ENCODE measurements at places on chromosomes 5 and 9.

GRCh38 chr5:39523821-39524220 is 99.0 kb upstream of the DAB2 start:
- DNase-seq = no peak

GRCh38 chr5:171152382-171152781 is 156.7 kb upstream of the TLX3 start:
- no peak for DNase-seq

DNA sequence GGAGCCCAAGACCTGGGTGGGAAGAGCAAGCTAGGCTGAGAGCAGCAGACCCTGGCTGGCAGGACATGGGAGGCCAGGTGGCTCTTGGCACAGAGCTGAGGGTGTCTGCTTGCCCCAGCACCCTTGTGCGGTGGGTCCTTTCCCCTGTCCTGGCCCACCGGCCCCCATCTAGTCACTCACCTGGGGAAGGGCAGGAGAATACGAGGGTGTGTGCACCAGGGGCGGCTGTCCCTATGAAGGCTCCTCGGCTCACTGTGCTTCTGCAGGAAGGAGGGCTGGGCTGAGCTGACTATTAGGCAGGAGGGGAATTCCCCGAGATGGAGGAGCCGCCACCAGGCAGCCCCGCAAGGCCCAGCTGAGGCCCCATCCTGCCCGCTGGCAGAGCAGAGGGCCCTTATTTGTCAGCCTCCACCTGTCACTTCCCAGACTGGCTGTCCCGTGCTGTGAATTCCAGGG is 6.1 kb upstream of the TNIP1 start:
- no peak for DNase-seq

- DNase-seq = no peak
Observed at GRCh38 chr9:18893046-18893445, 140.0 kb downstream of the SAXO1 start.

- DNase-seq = no peak
Observed at GRCh38 chr9:95502248-95502647, 14.5 kb downstream of the PTCH1 start.

DNA sequence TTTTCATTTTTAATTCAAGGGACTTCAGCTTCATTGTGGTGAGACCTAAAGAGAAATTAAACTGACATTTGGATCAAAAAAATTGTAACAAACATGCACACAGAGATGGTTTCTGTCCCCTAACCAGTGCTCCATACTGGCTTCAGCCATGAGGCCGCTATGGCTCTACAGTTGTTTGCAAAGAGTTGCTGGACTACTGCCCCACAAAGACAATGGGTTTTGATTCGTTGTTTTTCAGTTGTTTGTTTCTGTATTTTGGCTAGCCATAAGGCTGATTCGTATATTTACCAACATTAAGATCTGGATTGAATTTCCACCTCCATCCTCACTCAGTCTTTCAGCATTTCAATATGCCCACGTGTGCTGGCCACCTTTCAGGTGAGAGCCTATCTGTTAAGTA is 163.7 kb upstream of the KIF2A start:
- DNase-seq = no peak

DNA sequence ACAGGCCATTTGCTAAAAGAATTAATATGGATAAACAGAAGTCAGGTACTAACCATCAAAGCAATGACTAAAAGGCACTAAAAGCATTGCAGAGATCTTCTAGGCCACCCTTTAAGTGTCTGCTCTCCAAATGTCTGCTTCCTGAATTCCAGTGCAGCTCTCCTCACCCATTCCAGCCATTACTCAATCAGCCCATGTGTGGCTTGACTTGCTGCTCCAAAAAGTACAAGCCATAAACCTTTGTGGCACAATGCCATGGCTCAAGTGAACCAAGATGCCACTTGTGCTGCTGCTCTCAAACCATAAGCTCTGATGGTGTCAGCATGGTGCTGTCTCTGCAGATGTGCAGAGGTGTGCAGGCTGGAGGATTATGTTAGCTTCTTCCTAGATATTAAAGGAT is 290.2 kb upstream of the POU5F2 start:
- no peak for DNase-seq

GRCh38 chr9:87874304-87874623 is 8.4 kb upstream of the SPATA31E1 start:
- no peak for DNase-seq

Measured in AML-193 (cell line).